Activated CD8-positive, alpha-beta memory T cell treated with anti-CD3 and anti-CD28 coated beads for 1 hour (primary cell): ENCODE measurements at places on chromosomes 6 and 20.

GRCh38 chr20:49854190-49854875, 41.7 kb downstream of the SLC9A8 start:
- no peak for DNase-seq

DNA sequence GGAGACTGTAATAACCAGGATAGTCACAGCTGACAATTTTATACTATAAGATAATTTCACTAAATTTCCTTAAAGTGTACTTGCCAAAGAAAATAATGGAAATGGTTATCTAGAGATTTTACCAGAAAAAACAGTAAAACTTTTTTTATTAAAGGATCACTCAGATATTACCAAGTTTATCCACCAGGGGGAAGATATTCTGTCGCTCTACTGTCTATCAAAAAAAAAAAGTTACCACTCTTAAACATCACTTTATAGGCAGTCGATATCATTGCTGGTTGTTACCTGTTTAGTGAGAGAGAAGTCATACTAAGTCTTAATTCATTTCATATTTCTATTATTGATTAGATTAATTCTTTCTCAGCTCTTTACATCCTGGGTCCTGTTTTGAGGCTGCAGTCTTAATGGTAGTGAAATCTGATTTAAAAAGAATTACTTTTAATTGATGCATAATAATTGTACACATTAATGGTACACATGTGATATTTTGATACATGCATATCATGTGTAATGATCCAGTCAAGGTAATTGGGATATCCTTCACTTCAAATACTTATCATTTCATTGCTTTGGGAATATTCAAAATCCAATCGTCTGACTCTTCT, 18.9 kb downstream of the L3MBTL3 start:
- no peak for DNase-seq

DNA sequence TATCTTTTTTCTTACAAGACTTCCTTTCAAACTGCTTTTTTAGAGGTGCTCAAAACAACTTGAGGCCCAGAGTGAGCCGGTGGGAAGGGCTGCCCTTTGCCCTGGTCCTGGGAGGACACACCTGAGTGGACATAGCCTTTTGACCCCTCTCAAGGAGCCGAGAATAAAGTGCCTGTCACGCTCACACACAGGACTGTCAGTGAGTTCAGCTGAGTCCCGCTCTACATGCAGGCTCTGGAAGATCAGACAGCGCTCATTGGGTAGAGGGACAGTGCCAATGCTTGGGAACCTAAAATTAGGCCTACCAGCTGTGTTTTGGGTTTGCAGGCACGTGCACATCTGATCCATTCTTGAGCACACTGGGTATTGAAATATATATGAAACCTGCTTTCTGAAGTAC, 387.8 kb downstream of the CD83 start:
- DNase-seq = no peak

DNA sequence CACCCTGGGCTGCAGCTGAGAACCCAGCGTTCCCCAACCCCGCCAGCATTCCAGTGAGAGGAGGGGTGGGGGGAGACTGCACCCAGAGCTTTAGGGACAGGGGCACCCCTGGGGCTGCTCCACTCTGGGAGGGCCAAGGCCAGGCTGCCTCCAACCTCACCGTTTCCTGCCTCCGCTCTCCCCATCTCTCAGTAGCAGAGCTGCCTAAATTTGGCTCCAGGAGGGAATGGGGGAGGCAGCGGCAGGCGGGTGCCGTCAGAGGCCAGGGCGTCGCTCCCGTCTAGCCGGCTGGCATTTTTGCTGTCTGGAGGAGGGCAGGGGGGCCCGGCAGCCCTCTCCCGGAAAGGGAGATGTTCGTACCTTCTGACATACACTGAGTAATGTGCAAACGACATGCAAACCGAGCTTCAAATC, 46.6 kb downstream of the NOL4L start:
- DNase-seq = no peak

DNA sequence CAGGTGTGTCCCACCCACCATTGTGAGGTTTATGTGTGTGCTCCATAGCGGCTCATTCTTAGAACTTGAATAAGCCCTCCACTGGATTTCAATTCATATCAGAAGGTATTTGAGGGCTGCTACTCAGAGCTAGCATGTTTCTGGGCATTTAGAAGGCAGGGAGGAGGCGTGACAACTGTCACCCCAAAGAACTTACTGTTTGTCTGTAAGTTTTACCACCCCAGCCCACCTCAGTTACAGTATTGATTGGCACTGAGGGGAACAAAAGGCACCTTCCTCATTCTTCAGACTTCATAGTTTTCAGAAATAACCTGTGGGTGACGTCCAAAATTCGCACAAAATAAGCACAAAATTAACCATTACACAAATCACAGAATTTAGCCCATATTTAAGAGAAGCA, 81.7 kb downstream of the KHDC1L start:
- DNase-seq = no peak

DNA sequence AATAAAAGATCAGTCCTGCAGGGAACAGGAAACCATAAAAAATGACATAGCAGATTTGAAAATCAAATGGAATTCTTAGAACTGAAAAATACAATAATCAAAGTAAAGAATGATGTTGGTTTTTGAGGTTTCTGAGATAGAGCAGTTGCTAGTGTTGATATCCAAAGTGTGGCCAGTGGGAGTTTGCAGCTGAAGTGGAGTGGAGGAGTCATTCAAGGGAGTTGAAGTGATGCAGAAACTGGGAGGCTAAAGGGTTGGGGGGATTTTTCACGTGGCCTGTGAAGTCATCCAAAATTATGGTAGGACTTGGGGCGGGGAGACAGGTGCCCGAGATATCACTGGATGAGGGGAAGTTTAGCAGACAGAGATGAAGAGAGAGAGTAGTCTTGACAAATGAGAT, 123.6 kb downstream of the CDC5L start:
- DNase-seq = no peak

- no peak for DNase-seq
Measured at GRCh38 chr6:10884245-10884972, 2.4 kb upstream of the SYCP2L start.

DNA sequence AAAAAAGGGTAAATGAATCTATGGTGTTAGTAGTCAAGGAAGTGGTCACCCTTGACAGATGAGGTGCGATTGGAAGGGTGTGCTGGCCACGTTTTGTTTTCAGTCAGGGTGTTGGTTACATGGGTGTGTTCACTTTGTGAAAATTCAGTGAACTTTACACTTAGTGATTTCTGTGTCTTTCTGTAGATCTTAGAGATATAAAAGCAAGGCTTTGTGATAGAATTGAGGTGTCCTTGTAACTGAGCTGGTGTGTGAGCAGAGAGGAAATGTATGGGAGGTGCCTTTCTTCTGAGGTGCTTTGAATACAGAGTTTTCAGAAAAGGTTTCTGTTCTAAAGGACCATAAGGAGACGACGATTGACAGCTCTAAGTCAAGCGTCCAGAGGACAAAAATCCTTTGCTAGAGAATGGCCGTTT, 90.5 kb downstream of the SAMD3 start:
- DNase-seq = peak; percentile 5

- no peak for DNase-seq
Measured at GRCh38 chr20:24378661-24379483, 90.6 kb upstream of the SYNDIG1 start.

- no peak for DNase-seq
Measured at GRCh38 chr20:49297605-49298530, 20.0 kb upstream of the ZNFX1 start.
